ENCODE measurements at places on chromosomes 5 and 9.

GRCh38 chr5:140239461-140239860, 63.4 kb downstream of the PFDN1 start:
- no peak for DNase-seq

DNA sequence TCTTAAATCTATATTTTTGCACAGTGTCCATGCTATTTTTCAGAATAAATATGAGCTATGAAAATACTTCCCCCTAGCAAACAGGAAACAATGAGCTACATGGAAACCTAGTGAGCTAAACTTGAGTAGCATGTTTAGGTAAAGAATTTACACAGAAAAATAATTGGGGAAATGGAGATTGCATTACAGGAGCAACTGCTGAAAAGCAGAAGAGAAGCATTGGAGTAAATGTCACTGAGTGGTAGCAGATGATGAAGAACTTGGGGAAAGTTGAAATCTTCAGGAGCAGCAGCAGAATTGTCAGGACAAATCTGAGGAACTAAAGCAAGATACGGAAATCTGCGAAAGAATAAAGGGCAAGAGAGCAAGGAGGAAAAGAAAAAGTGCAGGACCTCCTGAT, 610.3 kb downstream of the TLE1 start:
- no peak for DNase-seq

GRCh38 chr9:133656211-133657119, 20.3 kb downstream of the DBH start:
- peak; percentile 24 for DNase-seq

GRCh38 chr5:107389130-107389774, 281.5 kb downstream of the EFNA5 start:
- peak; percentile 74 for DNase-seq

GRCh38 chr5:157454273-157454672, 5.7 kb upstream of the NIPAL4 start:
- no peak for DNase-seq

- no peak for DNase-seq
These were observed 120.7 kb upstream of the MVB12B start for GRCh38 chr9:126205845-126206498.

DNA sequence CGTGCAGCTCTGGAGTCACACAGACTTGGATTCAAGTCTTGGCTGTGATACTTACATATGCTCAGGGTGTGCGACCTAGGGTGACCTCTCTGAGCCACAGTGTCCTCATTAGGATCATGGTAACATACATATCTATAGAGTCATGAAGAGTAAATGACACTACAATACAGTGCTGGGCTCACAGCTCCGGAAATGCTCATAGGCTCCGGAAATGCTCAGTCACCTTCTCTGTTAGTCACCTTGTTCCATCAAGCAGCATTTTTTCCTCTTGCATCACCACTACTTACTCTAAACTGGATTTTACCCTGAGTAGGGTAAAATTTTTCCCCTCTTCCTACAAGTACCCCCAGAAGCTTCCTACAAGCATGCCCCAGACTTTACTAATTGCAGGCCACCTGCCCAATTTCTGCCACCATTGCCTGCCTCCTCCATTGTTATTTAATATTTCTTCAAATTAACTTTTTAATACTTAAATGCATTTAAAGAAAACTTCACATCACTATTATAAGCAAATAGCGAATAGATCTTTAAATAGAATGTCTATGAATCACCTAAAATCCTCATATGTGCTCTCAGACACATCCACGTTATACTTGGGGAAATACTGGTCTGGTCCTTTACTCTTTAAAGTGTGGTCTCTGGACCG, 147.6 kb upstream of the SPRY4 start:
- peak; percentile 75 for DNase-seq

- no peak for DNase-seq
These were observed 9.1 kb downstream of the MEGF10 start for GRCh38 chr5:127299678-127300077.

DNA sequence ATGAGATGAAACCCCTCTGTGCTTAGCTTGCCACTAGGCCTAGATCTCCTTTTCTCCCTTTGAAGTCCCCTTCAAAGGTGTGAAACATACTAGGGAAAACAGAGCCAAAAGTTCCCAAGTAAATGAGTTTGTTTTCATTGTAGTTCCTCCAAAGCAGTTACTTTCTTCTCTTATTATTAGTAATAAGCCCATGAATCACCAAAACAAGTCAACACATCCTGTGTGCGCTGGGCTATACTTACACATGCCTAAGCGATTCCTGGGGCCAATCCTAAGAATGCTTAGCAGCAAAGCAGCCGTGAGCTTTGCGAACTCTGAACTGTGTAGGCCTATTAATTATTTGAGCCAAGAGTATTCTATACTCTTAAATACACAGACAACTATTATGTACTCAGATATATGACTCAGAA, 7.6 kb downstream of the ENC1 start:
- DNase-seq: no peak

DNA sequence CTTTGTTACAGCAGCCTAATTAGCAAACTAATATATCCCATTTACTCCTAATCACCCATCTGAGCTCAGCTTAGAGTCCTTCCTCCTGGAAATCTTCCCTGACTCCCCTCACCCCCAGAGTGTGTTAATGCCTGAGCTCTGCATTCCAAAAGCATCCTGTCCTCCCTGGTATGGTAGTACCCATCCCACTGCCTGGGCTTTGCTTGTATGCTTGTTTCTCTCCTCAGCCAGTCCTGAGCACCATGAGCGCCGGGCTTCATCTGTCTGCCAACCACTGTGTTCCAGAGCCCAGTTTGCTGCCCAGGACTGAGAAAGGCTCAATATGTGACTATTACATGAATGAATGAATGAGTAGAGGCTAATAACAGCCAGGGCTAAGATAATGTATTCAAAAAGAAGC, 272.4 kb downstream of the CDK5RAP2 start:
- no peak for DNase-seq

DNA sequence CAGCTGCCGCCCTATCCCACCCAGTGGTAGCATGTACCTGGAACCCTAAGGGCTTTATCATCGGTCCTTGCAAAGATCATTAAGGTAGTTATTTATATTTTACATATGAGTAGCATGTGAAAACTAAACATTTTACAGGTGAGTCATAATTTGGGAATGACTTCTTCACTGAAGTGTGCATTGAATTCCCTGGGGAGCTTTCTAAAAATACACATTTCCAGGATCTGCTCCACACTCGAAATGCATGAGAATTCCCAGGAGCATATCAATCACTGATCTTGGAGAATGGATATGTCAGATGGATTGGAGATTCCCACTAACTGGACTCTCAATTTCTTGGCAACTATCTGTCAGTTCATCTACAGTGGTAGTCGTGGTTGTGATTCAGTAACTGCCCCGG, 717.5 kb downstream of the IRX1 start:
- DNase-seq: no peak

- no peak for DNase-seq
These were observed 14.1 kb downstream of the CAPSL start for GRCh38 chr5:35924122-35924949.

DNA sequence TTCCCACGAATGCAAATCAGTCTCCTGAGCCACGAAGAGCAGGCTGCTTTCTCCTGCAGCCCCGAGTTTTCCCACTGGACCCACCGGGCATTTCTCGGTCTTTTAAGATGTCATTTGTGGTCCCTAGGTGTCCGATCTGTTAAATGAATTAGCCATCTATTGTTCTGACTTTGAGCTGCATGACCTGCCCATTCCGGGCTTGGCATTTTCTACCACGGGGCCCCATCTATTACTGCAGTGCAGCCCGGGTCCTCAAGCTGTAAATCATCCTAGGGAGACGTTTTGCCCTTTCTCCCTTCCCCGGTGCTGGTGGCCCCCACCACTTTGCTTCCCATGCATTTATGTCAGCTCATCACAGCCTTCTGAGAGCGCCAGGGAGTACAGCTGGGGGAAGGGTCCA, 405.4 kb downstream of the IRX1 start:
- DNase-seq: no peak

GRCh38 chr5:107274571-107274970, 396.2 kb downstream of the EFNA5 start:
- DNase-seq: no peak

DNA sequence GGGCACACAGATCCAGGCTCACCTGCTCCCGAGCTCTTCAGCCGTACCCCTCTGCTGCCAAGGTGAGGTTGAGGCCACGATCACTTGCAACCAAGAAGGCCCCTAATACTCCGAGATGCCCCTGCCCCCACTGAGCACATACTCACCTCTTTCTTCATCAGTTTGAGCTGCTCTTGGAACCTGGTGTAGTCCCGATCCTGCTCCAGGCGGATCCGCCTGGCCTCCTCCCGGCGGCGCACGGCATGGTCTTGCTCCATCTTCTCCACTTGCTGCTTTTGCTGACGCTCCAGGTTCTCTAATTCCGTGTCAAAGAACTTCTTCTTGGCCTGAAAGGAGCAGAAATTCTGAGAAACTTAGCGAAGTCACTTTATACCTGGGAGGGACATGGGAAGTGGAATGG, 75.7 kb upstream of the FBXW11 start:
- DNase-seq: no peak

DNA sequence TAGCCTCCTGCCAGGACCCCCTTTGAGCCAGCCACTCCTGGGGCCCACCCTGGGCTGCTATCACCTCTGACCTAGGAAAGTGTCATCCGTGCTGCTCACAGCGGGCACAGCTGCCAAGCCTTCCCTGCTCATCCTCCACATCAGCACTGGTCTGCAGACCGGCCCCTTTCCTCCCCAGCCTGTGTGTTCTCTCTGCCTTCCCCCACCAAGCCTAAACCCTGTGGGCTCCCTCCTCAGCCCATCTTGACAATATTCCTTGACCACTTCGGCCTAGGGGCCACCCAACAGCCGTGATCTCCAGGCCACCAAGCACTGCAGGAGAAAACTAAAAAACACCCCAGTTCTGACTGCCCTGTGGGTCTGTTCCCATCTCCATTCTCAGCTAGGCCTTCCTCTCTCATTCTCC, 135.1 kb downstream of the DAB2IP start:
- DNase-seq: no peak

DNA sequence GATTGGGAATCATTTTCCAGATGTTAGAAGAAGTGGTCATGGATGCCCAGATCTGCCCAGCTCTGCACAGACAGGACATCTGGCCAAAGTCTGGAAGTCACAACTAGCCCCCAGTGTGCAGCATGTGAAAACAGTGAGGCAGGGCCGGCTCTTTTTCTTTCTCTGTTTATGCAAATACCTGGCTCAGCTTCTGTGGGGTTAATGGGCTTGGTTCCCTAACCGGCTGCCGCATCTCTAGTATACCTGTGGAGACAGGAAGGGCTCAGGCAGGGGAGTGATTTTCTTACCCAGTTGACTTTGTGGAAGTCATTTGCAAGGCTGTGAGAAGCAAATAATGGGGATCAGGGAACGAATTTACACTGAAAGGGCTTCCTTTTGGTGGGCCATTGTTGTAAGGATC, 254.8 kb upstream of the PANK3 start:
- no peak for DNase-seq

GRCh38 chr5:140372971-140373487, 13.0 kb downstream of the SLC4A9 start:
- DNase-seq: no peak

GRCh38 chr9:83544002-83544698, 5.9 kb upstream of the FRMD3 start:
- DNase-seq: peak; percentile 65

GRCh38 chr5:154757814-154758406, 2.7 kb downstream of the LARP1 start:
- no peak for DNase-seq

- no peak for DNase-seq
These were observed 175.1 kb upstream of the PITX1 start for GRCh38 chr5:135208903-135209721.

- no peak for DNase-seq
These were observed 337.5 kb downstream of the ZNF608 start for GRCh38 chr5:124408738-124409453.

DNA sequence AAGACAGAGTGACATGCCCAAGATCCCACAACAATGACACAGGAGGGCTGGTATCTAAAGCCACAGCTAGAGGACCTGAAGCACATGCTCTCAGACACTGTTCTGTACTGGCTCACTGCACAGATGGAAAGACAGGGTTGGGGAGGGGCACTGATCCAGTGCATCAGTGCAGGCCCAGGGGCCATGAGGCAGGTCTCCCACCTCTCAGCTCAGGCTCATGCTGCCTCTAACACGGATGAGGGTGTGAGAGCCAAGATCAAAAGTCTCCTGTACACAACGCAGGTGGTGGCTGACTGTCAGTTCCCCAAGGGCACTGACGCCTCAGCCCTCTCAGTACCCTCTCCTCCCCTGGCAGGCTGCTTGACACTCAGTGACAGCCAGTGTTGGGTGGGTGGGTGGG, 10.9 kb downstream of the RAPGEF1 start:
- DNase-seq: peak; percentile 85

DNA sequence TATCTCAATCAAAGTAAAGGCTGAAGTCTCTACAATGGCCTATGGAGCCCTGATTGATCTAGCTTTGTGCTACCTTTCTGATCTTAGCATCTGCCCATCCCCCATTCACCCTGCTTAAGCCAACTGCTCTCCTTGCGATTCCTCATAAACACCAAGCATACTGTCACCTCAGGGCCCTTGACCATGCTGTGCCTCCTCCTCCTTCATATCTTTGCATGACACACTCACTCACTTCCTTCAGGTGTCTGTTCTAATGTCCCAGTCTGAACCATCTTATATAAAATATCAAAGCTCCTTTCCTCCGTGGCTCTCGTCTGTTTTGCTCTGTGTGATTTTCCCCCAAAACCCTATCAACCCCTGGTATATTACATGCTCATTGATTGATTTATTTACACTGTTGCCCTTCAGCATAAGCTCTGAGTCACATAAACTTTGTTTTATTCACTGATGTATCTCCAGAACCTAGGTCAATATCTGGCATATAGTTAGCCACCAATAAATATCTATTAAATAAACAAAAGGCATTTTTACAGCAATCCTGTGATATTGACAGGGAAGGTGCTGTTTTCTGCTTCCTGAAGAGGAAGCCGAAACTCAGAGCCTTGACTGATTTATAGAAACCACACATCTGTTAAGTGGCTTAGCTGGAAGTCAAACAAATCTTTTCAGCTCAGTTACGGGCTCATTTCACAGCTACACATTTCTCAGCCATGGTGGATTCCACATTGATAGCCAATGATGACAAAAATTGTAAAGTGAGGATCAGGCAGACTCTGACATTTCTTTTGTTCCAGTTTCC, 103.6 kb downstream of the BOD1 start:
- DNase-seq: no peak

DNA sequence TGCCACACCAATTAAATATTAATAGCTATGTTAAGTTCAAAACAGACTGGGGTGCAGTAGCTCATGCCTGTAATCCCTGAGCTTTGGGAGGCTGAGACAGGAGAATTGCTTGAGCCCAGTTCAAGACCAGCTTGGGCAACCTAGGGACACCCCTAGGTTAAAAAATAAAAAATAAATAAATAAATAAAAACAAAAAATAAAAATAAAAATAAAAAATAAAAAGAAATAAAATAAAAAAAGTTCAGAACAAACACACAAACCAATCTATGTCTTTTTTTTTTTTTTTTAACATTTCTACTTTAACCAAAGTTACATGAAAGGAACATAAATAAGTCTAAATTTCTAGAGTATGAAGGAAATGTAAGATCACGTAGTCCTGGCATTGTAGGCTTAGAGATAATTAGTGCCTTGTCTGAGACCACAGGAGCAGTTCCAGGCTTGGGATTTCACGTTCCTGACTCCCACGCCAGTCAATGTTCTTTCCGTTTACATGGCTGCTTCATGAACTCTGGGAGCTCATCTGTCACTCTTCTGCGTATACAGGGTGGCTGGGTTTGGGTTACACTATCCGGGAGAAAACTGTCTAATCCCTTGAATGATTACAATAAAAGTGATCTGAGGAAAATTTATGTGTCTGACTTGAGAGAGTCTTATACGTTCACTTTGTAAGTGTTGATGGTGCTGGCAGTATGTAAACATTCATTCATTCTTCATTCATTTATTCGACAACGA, 85.2 kb downstream of the KIAA1958 start:
- no peak for DNase-seq

GRCh38 chr5:38384396-38384795, 126.0 kb downstream of the EGFLAM start:
- DNase-seq: no peak
